NCI-H187 (cell line): ENCODE measurements at places on chromosomes 3 and 15.

GRCh38 chr3:140712301-140712700 is 34.4 kb downstream of the TRIM42 start:
- DNase-seq: no peak

- DNase-seq: no peak
These were observed 512 bp downstream of the IQCF5 start for GRCh38 chr3:51874889-51875288.

GRCh38 chr3:124313621-124314020 is 321.7 kb upstream of the ROPN1 start:
- no peak for DNase-seq

DNA sequence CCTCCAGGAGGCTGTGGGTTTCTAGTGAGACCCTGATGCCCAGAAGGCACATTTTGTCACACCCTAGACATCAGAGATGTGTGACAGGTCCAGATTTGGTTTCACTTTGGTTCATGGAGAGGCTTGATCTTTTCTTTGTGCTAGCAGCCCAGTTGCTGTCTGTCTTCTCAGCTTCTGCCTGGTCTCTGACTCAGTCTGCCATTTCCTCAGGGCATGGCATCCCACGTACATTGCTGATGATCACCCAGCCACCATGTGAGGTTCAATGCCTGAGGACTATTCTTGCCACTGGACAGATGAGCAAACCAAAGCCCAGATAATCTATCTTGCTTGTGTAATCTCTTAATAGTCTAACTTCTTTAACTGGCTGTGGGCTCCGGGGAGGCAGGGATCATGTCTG is 144.9 kb upstream of the MRPS22 start:
- DNase-seq: no peak

GRCh38 chr15:82298520-82298919 is 35.9 kb downstream of the SAXO2 start:
- no peak for DNase-seq

- DNase-seq: no peak
These were observed 871.9 kb upstream of the GBE1 start for GRCh38 chr3:82633319-82633718.

GRCh38 chr15:25717457-25718168 is 145.5 kb downstream of the ATP10A start:
- no peak for DNase-seq

- no peak for DNase-seq
These were observed 1.1 kb upstream of the CSK start for GRCh38 chr15:74780523-74781430.

DNA sequence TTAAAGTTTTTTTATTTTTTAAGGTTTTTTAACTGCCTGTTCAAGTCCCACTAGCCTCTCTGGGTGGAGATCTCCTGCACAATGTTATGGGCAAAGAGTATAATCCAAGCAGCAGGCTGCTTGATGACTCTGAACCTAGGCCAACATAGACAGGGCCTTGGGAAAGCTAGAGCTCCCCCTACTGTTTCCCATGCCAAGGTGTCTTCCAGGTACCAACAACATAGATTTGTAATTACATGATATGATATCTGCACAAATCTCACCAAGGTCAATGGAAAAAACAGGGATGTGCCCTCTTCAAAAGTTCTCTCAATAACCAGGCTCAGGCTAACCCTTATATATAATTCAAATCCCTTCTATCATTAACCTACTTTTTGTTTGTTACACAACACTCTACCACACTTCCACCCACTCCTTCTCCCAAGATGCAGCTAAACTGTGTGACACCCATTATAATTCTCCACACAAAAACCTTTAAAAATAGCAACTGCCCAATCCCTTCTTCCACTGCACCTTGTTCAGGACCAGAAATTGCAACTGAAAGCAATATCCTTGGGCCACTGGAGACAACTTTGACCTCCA is 43.8 kb downstream of the RBM15B start:
- no peak for DNase-seq

DNA sequence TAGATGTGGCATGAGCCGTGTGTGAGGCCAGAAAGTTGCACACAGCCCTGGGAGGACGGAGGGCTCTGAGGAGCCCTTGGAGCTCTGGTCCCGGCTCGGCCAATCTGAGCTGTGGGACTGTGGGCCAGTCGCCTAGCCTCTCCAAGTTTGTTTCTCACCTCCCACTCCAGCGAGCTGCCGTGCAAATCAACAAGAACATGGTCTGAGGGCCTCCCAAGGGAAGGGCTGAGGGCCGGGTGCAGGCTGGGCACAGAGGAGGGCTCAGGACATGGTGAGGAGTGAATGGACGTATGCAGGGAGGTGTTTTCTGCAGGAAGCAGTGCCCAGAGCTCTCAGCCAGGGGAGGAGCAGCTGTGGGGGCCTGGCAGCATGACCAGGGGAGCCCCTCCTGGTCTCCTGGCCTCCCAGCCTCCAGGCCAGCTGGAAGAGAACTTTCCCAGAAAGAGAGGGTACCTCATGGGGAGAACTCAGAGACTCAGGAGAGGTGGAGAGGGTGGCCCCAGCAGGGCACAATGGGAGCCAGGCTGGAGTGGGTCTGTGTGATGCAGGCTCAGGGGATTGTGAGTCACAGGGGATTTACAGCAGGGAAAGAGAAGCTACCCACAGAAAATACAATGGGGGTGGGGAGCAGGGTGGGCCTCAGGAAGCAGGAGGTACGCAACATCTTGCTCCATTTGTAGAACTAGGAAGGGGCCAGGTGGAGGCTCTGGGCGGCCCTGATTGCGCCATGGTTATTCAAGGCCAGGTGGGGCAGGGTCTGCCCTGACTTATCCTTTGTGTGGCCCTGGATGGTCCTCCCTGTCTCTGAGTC is 24.8 kb downstream of the PSTPIP1 start:
- DNase-seq: no peak

DNA sequence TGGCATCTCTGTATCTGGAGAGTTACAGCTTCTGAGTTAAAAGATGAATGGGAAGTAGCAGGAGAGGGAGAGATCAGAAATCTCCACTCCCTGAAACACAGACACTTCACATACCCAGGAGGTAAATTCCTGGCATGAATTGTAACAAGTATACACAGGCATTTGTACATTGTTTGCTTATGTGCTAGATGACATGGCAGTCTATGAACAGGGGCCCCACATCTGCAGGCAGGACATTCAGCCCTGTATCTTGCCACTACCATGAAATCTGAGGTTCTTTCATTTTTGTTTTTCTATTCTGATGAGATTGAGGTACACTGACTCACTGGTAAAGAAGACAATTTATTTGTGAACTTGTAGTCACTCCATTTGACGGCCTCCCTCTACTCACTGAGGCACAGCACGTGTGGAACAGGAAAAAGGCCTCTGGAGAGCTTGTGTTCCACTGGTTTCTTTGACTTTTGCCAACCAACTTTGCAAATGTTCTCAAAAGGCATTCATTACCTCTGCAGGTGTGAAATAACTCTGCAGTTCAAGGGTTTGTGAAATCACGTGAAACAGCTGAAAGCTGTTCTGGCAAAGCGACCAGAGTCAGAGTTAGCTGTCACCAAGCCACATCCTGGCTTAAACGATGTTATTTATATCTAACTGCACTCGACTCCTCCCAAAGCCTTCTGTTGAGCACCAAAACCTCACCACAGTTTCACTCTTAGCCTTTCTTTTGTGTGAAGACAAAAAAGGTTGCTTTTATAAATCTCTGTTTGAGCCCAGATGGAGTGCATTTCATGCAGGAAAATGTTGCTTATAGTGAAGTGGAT is 401.3 kb upstream of the CFAP20DC start:
- no peak for DNase-seq

DNA sequence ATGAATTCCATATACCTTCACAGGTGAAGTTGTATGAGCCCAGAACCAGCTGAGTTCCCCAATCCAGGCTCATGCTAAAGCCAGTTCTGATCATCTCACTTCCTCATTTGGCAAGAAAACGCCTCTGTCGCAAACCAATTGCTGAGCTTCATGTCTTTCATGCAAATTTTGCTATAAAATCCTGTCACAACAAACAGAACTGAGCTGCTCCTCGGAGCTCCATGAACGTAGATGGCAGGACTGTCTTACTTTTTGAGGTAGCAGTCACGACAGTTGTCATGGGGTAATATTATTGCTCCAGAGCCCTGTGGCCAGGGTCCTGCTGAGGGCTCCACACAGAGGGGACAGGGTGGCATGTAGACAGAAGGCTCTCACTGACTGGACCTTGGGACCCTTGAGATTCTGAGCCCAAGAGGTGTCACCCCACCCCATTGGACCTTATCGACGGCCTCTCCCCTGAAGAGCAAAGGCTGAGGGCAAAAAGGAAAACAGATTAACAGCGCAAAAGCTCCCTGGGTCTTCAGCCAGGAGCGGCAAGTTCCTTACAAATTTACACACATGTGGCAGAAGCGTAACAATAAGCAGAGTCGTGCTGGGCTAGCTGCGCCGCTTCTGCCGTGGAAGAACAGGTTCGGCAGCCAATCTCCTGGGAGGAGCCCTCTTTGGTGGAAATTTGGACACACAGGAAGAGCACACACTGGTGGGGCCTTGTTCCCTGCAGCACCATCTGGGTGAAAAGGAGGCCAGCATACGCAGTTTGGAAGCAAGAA is 249.2 kb downstream of the OPA1 start:
- no peak for DNase-seq

DNA sequence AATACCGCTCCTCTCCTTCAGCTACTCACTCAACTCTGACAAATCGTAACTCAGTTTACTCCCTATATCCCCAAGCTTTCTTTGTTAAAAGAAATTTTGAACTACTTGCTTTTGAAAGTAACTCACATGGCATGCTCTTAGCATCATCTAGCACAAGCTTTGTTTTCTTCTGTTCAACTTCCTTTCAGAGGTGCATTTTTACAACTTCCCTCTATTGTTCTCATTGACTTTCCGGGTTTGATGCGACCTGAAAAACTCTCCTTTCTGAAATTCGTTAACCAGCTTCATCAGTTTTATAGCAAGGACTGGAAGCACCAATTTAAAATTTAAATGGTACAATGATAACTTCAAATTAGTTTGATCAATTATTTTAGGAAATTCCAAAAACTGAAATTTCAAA is 629.5 kb upstream of the TGFBR2 start:
- DNase-seq: no peak

DNA sequence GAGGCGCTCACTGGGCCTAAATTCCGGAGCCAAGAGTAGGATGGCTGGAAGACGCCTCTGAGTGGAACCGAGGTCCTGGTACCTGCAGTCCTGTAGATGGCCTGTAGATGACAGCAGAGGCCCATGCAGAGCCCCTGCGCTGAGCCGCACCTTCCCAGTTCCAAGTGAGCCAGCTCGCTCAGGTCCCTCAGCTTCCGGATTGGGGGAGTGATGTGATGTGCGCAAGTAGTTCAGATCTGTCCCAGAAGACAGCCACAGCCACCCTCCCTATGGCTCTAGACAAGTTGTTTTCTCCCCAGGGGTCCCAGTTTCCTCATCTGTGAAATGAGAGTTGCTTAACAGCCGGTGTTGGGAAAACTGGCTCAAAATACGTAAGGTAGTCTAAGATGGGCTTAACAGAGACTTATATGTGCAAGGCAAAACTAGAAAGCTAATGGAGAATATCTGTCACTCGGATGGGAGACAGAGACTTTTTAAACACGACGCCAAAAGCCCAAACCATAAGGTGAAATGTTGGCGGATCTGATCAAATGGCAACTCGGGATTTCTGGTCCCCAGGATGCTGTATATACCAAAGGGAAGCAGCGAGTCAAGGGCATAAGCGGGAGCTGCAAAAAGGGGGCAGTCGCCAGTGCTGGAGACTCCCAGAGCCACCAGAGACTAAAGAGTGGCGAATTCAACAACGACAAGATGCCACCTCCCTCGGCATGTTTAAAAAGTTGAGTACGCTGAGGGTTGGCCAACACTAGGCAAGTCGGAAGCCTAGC is 765 bp upstream of the MAPKAPK3 start:
- peak; percentile 31 for DNase-seq

DNA sequence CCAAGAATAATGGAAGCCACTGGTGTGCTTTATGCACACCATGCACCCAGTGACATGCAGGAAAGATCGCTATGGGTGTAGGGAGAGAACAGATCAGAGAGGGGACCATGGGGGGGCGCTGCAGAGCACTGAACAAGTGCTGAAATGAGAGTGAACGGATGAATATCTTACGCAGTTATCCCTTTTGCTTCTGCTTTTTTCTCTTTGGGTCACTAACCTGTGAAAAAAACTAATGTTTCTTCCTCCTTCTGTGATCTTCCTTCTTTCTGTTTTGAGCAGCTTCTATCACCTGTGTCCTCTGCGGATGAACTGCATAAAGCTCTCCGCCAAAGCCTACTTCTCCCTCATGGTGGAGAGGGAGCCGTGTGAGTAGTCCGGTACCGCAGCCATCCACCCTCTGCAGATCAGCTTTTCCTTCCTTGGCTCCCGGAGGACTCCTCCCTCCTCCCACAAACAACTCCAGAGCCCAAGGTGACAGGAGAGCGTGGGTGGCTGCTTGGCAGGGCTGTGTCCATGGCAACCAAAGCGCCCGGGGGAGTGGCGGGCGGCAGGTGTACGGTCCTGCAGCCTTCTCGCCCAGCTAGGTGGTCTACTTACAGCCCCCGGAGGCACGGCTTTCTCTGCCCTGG is 106.2 kb downstream of the DGKG start:
- no peak for DNase-seq

- no peak for DNase-seq
These were observed 35.2 kb downstream of the SLC6A20 start for GRCh38 chr3:45760878-45761711.

DNA sequence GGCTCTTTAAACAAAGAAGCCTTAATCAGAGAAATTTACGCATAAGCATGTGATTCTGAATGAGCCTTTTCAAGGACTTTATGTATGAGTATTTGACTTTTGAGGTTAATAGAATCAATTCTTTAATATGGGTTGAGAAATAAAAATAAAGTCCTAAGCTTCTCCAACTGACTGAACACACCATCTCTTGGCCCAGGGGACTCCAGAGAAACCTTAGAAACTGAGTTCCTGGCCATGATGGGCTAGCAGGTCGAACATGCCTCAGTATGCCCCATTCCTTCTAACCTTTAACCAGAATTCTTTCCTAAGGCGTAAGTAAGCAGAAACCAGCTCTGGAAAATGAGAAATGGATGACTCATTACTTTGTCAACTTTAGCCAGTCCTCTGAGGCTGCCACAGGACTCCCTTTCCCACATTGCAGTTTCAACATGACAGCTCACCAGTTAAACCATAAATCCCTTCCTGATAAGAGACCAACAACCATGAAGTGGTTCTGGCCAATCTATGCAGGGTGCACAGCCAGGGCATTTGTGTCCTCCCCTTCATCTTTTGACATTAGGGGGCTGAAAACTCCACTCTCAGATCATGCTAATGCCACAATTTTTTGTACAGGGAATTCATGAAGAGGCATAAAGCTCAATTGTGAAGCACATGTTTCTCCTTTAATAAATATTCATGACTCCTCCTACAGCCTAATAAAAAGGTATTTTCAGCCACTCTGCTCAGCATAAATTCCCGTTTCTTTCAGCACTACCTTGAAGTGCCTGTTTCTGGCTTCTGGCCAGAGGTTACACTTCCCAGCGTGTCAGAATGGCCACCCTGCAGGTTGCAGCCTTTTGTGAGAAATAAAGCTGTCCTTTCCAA is 33.3 kb downstream of the TM4SF18 start:
- DNase-seq: no peak
